ENCODE measurements at places on chromosomes 4 and X.

DNA sequence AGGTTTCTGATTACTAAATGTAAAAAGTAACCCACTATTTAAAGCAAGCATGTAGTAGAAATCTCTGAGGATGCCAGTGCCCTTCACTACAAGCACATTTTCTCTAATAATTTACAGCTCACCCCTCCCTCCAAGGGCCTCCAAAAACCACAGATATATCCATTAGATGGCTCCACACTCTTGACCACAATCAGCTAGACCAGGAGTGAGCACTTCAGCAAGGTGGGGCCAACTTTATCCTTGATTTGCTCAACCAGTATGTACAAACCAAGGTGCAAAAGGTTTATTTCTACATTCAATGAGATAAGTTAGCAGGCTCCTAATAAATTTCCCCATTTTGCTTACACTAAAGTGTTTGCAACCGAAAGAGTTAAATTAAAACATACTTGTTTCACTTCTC lies 35.8 kb downstream of the RFC1 start:
- no peak for DNase-seq

GRCh38 chr4:53161787-53162433 lies 204.0 kb downstream of the SCFD2 start:
- no peak for DNase-seq

GRCh38 chr4:870951-871350 lies 45.0 kb upstream of the CPLX1 start:
- DNase-seq = no peak

GRCh38 chr4:180084561-180084960 lies 2158.6 kb upstream of the TENM3 start:
- no peak for DNase-seq

DNA sequence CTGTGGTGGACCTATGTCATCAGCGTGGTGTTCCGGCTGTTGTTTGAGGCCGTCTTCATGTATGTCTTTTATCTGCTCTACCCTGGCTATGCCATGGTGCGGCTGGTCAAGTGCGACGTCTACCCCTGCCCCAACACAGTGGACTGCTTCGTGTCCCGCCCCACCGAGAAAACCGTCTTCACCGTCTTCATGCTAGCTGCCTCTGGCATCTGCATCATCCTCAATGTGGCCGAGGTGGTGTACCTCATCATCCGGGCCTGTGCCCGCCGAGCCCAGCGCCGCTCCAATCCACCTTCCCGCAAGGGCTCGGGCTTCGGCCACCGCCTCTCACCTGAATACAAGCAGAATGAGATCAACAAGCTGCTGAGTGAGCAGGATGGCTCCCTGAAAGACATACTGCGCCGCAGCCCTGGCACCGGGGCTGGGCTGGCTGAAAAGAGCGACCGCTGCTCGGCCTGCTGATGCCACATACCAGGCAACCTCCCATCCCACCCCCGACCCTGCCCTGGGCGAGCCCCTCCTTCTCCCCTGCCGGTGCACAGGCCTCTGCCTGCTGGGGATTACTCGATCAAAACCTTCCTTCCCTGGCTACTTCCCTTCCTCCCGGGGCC lies 1.2 kb downstream of the GJB1 start:
- DNase-seq = no peak

GRCh38 chr4:110953191-110953590 lies 330.3 kb upstream of the PITX2 start:
- DNase-seq = no peak

GRCh38 chrX:20527558-20528011 lies 260.9 kb upstream of the RPS6KA3 start:
- no peak for DNase-seq

GRCh38 chr4:181345931-181346330 lies 897.3 kb upstream of the TENM3 start:
- no peak for DNase-seq

DNA sequence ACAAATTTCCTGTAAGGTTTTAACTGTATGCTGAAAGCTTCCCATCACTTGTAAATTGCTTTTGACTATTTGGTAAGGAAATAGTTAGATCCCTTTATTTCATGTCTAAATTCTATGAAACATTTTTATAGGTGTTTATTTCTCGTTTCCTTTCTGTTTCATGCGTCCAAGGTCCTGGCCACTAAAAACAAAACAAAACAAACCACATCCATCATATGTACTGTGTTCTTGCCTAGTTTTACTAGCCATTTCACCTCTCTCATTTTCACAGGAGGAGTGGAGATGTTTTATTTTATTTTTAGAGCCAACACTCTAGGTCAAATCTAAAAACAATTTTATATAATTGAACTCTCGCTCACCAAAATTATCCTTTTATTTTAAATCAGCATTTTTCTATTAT lies 375.2 kb upstream of the CTSO start:
- no peak for DNase-seq

DNA sequence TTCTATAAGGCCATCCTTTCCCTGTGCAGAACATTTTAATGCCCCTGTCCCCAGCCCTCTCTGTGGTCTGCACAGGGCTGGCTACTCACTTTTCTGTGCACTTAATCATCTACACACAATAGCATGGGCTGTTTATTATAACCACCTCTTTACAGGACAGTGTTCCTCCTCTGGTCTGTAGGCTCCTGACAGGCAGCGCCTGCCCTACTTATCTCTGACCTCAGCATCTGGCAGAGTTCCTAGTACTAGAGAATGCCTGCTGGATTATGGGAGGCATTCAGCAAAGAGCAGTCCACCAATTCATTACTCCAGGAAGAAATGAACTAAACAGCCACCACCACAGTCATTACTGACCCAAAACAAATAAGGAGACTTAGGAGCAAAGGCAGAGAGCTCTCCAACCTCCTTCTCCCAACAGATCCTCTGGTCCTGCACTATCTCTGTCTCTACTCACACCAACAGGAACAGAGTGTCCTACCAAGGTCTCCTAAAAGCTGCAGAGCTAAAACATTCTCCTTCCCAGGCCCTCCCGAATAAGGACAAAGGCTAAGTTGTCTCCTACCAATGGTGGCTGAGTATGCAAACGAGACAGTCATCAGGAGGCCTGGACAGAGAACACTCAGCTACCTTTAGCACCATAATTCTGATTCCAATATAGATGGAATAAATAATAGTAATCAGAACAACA lies 279.2 kb downstream of the QDPR start:
- no peak for DNase-seq
